ENCODE measurements at places on chromosomes 2 and 18.

GRCh38 chr2:205892251-205892655 lies 193.7 kb downstream of the INO80D start:
- H3K27me3 ChIP-seq, result no peaks in the 10 kb centered on the region
- no peak overlapping the region for H3K27ac ChIP-seq
- no peaks in the 10 kb centered on the region for H3K36me3 ChIP-seq

GRCh38 chr2:46003903-46004473 lies 293.2 kb upstream of the EPAS1 start:
- DNase-seq, result no peak
- H3K4me1 ChIP-seq, result no peaks in the 10 kb centered on the region
- no peak overlapping the region for H3K27ac ChIP-seq
- no peaks in the 10 kb centered on the region for H3K36me3 ChIP-seq
- no peak overlapping the region for H3K4me3 ChIP-seq

- H3K36me3 ChIP-seq, result no peaks in the 10 kb centered on the region
- H3K4me3 ChIP-seq, result no peak overlapping the region
- no peaks in the 10 kb centered on the region for H3K4me1 ChIP-seq
Observed at GRCh38 chr2:31148514-31148913, 10.3 kb upstream of the GALNT14 start.

GRCh38 chr2:224894356-224894755 lies 147.9 kb downstream of the DOCK10 start:
- H3K36me3 ChIP-seq, result peaks cover 14% of the 10 kb centered on the region
- peaks cover 78% of the 10 kb centered on the region for H3K4me1 ChIP-seq
- DNase-seq, result no peak
- H3K27me3 ChIP-seq, result no peaks in the 10 kb centered on the region
- peak overlapping the region; percentile 83 for H3K27ac ChIP-seq

DNA sequence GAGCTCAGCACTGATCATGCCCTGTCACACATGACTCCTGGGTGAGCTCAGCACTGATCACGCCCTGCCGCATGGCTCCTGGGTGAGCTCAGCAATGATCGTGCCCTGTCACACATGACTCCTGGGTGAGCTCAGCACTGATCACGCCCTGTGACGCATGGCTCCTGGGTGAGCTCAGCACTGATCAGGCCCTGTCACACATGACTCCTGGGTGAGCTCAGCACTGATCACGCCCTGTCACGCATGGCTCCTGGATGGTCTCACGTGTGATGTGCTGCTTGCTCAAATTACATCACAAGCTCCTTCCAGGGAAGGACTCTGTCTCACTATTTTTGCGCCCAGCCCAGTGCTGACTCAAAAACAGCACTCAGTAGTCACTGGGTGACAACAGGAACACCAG lies 258.0 kb downstream of the HDAC4 start:
- no peak for DNase-seq
- H3K36me3 ChIP-seq, result no peaks in the 10 kb centered on the region
- no peak overlapping the region for H3K4me3 ChIP-seq
- H3K4me1 ChIP-seq, result peaks cover 20% of the 10 kb centered on the region
- H3K27ac ChIP-seq, result no peak overlapping the region

GRCh38 chr2:15634846-15635490 lies 43.3 kb downstream of the DDX1 start:
- H3K4me1 ChIP-seq, result no peaks in the 10 kb centered on the region
- H3K36me3 ChIP-seq, result peaks cover 21% of the 10 kb centered on the region
- no peaks in the 10 kb centered on the region for H3K27me3 ChIP-seq
- H3K27ac ChIP-seq, result no peak overlapping the region

DNA sequence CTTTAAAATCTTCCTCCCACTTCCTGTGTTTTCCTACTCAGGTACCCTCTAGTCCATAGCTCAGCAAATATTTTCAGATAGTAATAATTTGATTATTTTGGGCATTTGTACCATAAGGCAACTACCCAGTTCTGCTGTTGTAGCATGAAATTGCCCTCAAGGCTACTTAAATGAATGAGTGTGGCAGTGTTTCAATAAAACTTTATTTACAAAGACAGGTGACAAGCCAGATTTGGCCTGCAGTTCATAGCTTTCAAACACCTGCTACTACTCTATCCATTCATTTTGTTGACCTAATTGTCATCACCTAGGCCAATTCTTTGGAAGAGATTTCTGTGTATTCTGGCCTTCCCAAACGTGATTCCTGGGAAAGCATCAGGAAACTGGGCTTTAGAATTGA lies 28.9 kb downstream of the NYAP2 start:
- no peaks in the 10 kb centered on the region for H3K36me3 ChIP-seq
- H3K27ac ChIP-seq, result no peak overlapping the region
- no peak for DNase-seq

DNA sequence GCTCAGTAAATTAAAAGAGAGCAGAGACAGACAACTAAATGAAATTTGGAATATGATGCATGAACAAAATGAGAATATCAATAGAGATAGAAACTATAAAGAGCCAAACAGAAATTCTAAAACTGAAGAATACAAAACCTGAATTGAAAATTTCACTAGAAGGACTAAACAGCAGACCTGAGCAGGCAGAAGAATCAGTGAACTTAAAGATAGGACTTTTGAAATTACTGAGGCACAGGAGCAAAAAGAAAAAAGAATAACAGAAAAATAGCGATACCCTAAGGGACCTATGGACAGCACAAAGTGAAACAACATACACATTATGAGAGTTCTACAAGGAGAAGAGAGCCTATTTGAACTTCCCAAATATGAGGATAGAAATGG lies 41.6 kb downstream of the UNC50 start:
- peaks cover 16% of the 10 kb centered on the region for H3K36me3 ChIP-seq
- H3K27me3 ChIP-seq, result no peaks in the 10 kb centered on the region
- peaks cover 63% of the 10 kb centered on the region for H3K4me1 ChIP-seq
- DNase-seq, result no peak

- no peaks in the 10 kb centered on the region for H3K4me1 ChIP-seq
- H3K27me3 ChIP-seq, result no peaks in the 10 kb centered on the region
- no peak for DNase-seq
- no peak overlapping the region for H3K4me3 ChIP-seq
Observed at GRCh38 chr2:186882511-186883071, 33.6 kb upstream of the ZSWIM2 start.

DNA sequence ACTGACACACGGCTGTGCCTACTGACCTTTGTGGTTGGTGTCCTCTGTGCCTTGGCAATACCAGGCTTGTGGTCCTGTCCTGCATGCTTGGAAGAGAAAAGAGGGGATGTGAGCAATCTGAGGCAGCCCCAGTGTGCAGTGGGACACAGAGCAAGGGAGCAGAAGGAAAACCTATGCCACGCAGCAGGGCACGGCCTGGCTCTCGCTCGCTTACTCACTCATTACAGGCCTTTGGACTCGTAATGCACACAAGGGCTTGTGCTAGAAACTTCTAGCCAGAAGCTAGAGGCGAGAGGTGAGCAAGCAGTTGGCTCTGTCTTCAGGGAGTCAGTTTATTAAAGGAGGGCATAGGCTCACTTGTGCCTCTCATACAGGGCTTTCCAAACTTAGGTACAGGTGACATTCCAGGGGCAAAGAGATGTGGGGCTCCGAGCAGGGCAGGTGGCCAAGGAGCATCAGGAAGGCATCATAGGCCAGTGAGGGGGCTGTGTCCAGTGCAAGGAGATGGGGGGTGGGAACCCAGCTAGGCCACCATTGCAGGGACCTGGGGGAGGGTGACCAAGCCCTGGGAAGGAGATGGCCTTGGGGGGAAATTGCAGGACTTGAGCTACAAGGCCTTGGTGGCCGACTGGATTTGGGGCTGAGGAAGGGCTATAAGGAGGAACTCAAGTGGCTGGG lies 100.8 kb downstream of the DYSF start:
- no peaks in the 10 kb centered on the region for H3K36me3 ChIP-seq
- no peak overlapping the region for H3K27ac ChIP-seq
- H3K4me3 ChIP-seq, result no peak overlapping the region
- no peak for DNase-seq
- H3K4me1 ChIP-seq, result no peaks in the 10 kb centered on the region
- H3K27me3 ChIP-seq, result no peaks in the 10 kb centered on the region

DNA sequence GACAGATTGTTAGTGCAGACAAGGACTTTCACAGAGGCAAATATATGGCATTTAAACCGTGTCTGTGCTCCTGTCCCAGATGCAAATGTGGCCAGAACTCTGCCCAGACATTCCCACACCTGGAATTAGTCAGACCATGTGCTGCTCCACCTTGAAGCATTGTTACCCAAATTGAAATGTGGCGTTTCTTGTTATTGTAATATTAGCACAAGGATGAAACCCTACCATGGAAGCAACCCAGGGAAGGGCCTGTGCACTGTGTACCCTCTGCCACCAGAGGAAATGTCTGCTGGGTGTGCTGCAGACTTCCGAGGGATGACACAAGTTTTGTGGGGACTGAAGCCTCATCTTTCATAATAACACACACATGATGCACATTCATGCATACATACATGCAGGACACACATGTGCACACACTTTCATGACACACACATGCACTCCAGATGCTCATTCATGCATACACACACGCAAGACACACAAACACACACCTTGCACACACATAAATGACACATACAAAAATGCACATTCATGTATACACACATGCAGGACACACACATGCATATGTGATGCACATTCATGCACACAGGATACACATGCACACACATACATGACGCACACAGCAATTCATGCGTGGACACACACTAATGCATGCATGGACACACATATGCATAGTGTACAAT lies 133.2 kb upstream of the SNTG2 start:
- H3K27ac ChIP-seq, result no peak overlapping the region
- H3K4me1 ChIP-seq, result no peaks in the 10 kb centered on the region
- H3K36me3 ChIP-seq, result no peaks in the 10 kb centered on the region

GRCh38 chr2:5915881-5916310 lies 223.7 kb downstream of the SOX11 start:
- peak; percentile 25 for DNase-seq
- no peaks in the 10 kb centered on the region for H3K36me3 ChIP-seq
- no peaks in the 10 kb centered on the region for H3K27me3 ChIP-seq

- no peaks in the 10 kb centered on the region for H3K36me3 ChIP-seq
- H3K4me1 ChIP-seq, result no peaks in the 10 kb centered on the region
- no peak for DNase-seq
- no peak overlapping the region for H3K4me3 ChIP-seq
- no peak overlapping the region for H3K27ac ChIP-seq
- H3K27me3 ChIP-seq, result no peaks in the 10 kb centered on the region
Observed at GRCh38 chr18:66553824-66554223, 50.1 kb downstream of the CDH19 start.

DNA sequence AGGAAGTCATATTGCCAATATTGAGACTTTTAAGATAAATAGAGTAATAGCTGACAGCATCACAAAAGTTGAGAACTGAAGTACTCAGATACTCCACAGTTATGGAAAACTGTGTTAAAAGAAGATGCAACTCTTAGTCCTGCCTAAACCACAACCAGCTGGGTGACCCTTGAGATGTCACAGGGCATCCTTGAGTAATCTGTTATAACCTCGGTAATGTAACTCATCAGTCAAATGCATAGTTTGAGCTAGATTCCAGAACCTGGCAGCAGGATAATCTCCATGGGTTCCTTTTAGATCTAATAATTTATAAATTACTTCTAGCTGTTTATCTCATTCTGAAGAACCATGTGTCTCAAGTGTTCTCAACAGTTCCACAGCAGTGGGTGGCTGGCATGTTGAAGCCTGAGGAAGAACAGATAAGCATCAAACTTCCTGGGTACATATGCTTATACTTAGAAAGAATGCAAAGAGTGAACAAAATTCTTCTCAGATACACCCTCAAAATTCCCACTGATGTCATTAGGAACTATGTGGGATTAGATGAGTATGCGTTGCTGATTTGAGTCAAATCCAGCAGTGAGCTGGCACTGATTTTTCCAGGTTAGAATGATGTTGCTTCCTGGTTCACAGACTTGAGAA lies 304.1 kb upstream of the ERBB4 start:
- H3K4me3 ChIP-seq, result no peak overlapping the region
- peaks cover 20% of the 10 kb centered on the region for H3K27me3 ChIP-seq
- peaks cover 3% of the 10 kb centered on the region for H3K36me3 ChIP-seq
- no peak overlapping the region for H3K27ac ChIP-seq
- H3K4me1 ChIP-seq, result no peaks in the 10 kb centered on the region
- DNase-seq, result no peak

GRCh38 chr2:11812466-11813248 lies 66.2 kb downstream of the LPIN1 start:
- peaks cover 17% of the 10 kb centered on the region for H3K36me3 ChIP-seq
- H3K27ac ChIP-seq, result peak overlapping the region; percentile 20
- H3K4me3 ChIP-seq, result no peak overlapping the region
- H3K27me3 ChIP-seq, result no peaks in the 10 kb centered on the region
- no peak for DNase-seq

GRCh38 chr2:95372216-95372829 lies 30.2 kb upstream of the FAHD2A start:
- H3K4me1 ChIP-seq, result no peaks in the 10 kb centered on the region
- no peak overlapping the region for H3K4me3 ChIP-seq
- no peak for DNase-seq
- H3K36me3 ChIP-seq, result no peaks in the 10 kb centered on the region
- H3K27me3 ChIP-seq, result peaks cover 5% of the 10 kb centered on the region
- no peak overlapping the region for H3K27ac ChIP-seq

DNA sequence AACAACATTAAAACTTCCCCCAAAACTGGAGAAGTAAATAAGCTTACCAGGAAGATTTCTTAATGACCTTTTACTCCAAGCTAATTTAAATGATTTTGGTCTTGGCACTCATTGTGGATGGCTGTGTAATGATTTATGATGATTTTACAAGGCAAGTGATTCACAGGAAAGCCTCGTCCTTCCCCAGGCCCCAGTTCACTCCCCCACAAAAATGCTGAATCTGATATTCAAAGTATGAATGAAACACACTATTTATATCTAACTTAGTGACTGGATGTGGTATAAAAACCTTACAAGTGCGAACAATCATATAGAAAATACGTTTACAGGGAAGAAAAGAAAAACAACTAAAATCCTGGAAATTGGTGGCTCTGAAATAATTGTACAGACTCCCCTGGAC lies 49.8 kb downstream of the ZNF516 start:
- no peak for DNase-seq
- no peaks in the 10 kb centered on the region for H3K27me3 ChIP-seq
- peaks cover 23% of the 10 kb centered on the region for H3K4me1 ChIP-seq
- H3K36me3 ChIP-seq, result no peaks in the 10 kb centered on the region
- H3K4me3 ChIP-seq, result no peak overlapping the region

DNA sequence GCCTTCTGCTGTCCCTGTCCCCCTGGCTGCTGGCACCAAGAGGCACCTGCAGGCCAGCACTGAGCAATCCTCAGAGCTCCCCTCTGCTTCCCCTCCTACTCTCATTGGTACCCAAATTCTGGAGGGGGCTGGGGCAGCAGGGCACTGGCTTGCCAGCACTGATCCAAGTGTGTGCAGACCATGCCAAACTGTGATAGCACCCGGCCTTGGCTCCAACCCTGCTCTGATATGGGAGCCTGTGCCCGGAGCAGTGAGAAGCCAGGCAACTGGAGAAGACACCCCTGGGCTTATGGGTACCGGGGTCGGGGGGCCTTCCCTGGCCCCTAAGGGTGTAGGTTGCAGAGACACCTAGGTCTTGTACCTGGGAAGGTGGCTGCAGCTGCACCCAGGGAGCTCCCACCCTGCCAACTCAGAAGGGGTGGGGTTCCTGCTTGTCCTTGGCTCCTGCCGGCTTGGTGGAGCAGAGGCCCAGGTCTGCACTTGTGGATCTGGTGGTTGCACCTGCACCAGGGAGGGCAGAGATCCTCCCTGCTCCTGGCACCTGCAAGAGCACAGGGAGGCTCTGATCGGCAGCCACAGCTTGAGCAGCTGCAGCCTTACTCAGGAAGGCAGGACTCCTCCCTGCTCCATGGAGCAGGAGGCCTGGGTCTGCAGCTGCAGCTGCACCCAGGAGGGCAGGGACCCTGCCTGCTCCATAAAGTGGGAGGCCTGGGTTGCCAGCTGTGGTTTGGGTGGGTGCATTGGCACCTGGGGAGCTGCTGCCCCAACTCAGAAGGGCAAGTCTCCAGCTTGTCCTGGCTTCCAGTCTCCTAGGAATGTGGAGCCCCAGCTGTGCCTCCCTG lies 96.3 kb downstream of the BCL2L11 start:
- no peak overlapping the region for H3K4me3 ChIP-seq
- no peak overlapping the region for H3K27ac ChIP-seq
- H3K36me3 ChIP-seq, result peaks cover 13% of the 10 kb centered on the region

Measured in activated T-cell treated with anti-CD3 and anti-CD28 coated beads, Interleukin-2, amount 50 U/mL, for 72 hours (primary cell).